ENCODE measurements at places on chromosomes 6 and 20.

DNA sequence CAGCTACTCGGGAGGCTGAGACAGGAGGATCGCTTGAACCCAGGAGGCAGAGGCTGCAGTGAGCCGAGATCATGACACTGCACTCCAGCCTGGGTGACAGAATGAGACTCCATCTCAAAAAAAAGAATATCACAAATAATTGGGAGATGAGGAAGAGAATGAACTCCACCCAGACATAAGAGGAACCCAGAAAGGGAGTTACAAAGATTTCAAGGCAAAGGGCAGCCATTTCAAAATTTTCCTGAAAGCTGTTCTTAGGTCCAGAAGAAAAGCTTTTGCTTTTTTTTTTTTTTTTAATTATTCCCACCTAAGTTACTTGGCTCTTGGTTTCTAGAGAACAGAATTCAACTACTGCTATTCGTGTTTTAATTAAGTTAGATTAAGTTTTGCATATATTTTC lies 23.8 kb downstream of the MYB start:
- H3K27ac ChIP-seq, result no peak overlapping the region
- H3K27me3 ChIP-seq, result no peaks in the 10 kb centered on the region
- H3K4me1 ChIP-seq, result no peaks in the 10 kb centered on the region
- H3K36me3 ChIP-seq, result no peaks in the 10 kb centered on the region
- H3K4me3 ChIP-seq, result no peak overlapping the region
- no peak for DNase-seq

DNA sequence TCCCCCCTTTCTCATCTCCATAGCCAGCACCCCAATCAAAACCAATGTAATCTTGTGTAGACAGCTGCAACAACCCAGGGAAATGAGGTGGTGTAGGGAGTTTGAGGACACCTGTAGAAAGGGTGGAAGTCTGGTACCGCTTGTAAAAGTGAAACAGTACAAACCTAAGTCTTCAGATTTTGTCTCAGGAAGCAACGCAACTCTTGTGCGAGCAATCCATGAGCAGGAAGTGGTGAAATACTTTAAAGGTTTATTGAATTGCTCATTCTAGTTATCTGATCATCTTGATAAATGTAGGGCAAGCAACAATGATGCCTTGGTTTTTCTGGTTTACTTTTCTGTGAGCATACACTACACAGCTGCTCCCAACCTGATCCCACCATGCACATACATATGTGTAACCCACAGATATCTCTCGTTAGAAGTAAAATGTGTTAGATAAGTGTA lies 71.1 kb upstream of the THEMIS start:
- no peak for DNase-seq
- no peaks in the 10 kb centered on the region for H3K4me1 ChIP-seq
- no peak overlapping the region for H3K4me3 ChIP-seq
- H3K36me3 ChIP-seq, result no peaks in the 10 kb centered on the region
- no peaks in the 10 kb centered on the region for H3K27me3 ChIP-seq

- H3K27ac ChIP-seq, result no peak overlapping the region
- H3K4me1 ChIP-seq, result no peaks in the 10 kb centered on the region
- no peaks in the 10 kb centered on the region for H3K27me3 ChIP-seq
- no peak overlapping the region for H3K4me3 ChIP-seq
Measured at GRCh38 chr20:63345328-63346100, 15.6 kb downstream of the CHRNA4 start.

DNA sequence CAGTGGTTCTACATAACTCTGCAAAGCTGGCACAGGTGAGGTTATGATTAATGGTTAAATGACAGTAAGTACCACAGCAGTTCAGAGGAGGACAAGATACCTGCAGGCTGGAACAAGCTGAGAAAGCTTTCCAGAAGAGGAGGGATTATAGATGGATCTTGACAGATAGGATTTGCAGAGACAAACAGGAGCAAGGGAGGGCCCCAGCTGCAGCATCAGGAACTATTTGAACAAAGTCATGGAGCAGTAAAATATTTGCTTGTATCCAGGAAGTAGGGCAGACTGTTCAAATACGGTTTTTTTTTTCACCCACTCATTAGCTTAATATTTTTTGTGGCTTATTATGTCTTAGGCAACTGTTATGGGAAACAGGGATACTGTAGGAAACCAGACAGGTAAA lies 144.4 kb upstream of the MAN1A1 start:
- H3K4me1 ChIP-seq, result peaks cover 8% of the 10 kb centered on the region
- H3K4me3 ChIP-seq, result no peak overlapping the region
- DNase-seq, result no peak
- no peaks in the 10 kb centered on the region for H3K27me3 ChIP-seq

DNA sequence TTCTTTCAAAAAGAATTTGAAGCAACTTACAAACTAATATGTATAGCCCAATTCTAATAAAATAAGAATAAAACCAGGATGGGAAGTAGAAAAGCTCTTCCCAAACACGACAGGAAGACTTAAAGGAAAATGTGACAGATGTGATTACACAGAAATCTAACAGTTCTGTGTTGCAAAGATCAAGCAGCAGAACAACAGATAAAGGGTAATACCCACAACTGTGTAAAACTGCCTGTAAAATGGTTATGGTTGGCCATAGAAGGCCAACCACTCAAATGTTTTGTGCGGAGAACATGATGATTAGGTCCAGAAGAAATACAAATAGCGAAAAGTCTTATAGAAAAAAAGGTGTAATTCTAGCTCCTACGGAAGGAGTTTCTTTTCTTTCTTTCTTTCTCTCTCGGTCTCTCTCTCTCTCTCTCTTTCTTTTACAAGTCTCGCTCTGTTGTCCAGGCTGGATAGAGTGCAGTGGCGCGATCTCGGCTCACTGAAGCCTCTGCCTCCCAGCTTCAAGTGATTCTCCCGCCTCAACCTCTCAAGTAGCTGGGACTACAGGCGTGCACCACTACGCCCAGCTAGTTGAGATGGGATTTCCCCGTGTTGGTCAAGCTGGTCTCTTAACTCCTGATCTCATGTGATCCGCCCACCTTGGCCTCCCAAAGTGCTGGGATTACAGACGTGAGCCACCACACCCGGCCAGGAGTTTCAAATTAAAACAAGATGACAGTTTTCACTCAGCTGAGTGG lies 128.5 kb downstream of the QRSL1 start:
- H3K4me3 ChIP-seq, result no peak overlapping the region
- no peaks in the 10 kb centered on the region for H3K36me3 ChIP-seq
- H3K4me1 ChIP-seq, result peaks cover 8% of the 10 kb centered on the region
- H3K27ac ChIP-seq, result no peak overlapping the region
- no peak for DNase-seq

GRCh38 chr6:13884397-13884796 lies 40.4 kb upstream of the RNF182 start:
- no peaks in the 10 kb centered on the region for H3K27me3 ChIP-seq
- no peak overlapping the region for H3K4me3 ChIP-seq
- no peaks in the 10 kb centered on the region for H3K36me3 ChIP-seq
- no peak overlapping the region for H3K27ac ChIP-seq
- no peaks in the 10 kb centered on the region for H3K4me1 ChIP-seq

- no peaks in the 10 kb centered on the region for H3K4me1 ChIP-seq
- H3K27me3 ChIP-seq, result no peaks in the 10 kb centered on the region
- DNase-seq, result no peak
- no peak overlapping the region for H3K27ac ChIP-seq
- no peak overlapping the region for H3K4me3 ChIP-seq
Measured at GRCh38 chr6:84489598-84489997, 262.2 kb upstream of the CEP162 start.
